ENCODE measurements at places on chromosomes 1 and 21.

GRCh38 chr1:1826356-1827088, 48.3 kb upstream of the NADK start:
- DNase-seq: no peak

DNA sequence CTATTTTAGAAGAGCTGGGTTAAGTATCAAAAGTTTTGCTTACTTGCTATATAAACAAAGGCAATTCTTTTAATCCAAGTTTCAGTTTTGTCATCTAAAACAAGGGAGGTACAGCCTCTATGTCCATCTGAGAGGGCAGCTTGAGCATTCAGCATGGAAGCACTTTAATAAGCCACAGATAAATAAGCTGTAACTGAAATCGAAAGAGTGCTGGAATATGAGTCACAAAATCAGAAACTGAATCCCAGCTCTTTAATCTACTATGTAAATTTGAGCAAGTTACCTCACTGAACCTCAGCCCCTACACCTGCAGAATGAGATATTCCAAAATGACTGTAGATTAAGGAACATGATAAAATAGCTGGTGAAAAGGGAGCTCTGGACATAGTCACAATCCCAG, 80.0 kb upstream of the HP1BP3 start:
- DNase-seq: no peak

DNA sequence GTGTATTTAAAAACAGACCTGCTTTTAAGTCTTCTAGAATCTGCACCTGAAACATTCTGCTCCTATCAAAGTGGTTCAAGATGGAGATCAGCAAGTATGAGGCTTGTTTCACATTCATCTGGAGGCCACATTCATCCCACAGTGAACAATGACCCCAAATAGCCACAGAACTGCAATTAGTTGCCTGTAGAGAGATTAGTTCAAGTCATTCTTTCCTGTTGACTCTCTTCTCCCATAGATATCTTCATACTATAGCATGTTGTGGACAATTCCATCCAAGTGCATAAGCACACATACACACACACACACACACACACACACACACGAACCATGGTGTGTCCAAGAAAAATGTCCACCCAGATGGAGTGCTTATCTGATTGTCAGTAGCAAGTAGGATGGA, 101.7 kb upstream of the FGGY start:
- DNase-seq: no peak

DNA sequence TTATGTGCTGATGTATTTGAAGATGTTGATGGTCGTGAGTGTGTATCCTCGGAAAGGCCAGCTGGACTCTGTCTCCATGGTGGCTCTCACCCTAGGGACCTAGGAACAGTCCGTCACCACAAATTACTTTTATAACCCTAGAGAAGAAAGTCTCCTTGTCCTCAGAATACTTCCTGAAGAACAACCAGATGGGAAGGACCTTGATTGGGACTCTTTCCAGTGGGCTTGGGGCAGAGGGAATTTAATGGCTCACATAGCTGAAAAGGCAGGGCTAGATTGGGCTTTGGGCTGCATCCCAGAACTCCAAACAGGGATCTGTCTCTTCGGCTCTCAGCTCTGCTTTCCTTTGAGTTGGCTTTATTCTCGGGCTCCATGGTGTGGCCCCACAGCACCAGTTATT, 90.8 kb downstream of the TBX19 start:
- DNase-seq: no peak

GRCh38 chr1:89962024-89962741, 32.7 kb upstream of the ZNF326 start:
- DNase-seq: no peak

DNA sequence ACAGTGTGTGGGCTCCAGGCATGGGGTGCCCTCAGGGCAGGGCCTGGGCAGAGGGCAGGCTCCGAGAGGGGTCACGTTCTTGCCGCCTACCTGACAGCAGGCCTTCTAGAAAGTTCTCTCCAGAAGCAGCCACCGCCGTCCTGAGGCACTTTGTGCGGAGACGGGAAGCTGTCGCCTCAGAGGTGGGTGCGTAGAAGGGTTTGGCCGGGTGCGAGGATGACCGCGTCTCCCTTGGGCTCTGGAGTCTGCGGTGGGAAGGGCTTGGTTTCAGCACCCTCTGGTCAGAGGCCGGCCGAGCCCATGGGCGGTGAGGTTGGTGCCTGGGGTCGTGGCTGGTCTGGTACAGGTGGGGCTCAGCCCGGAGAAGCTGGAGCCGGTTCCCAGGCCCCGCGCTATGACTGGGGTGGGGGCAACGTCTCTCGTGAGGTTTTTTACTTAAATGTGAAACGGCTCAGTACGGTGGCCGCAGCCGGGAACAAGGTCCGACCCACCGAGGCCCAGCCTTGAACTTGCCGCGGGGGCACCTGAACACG, 10.1 kb upstream of the TTLL10 start:
- no peak for DNase-seq
